Fibroblast of skin of abdomen (primary cell): ENCODE measurements at places on chromosomes 12 and 14.

DNA sequence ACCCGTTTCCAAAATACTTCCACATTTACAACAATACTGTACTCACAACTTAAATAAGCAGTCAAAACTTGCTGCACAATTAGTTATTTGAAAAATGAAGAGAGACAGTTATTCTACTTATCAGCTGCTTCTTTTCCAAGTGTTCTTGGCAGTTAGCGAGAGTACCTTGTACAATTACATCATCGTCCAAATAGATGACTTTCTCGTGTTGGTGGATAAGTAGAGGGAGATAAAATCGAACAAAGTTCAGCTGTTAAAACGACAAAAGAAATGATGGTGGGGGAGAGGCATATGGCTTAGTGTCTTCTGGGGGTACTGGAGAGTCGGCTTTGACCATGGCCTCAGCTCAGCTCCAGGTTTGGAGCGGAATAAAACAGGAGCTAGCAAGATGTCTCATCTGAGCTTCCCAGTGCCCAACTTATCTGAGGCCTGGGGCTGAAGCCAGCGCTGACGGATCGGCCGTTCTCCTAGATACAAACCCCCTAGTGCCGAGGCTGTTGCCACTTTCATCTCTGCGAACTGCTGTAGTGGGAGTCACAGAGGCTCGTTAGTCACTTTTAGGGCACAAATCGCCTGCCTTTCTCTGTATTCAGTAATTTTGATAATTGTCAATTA is 31.7 kb downstream of the TDG start:
- no peak for DNase-seq

DNA sequence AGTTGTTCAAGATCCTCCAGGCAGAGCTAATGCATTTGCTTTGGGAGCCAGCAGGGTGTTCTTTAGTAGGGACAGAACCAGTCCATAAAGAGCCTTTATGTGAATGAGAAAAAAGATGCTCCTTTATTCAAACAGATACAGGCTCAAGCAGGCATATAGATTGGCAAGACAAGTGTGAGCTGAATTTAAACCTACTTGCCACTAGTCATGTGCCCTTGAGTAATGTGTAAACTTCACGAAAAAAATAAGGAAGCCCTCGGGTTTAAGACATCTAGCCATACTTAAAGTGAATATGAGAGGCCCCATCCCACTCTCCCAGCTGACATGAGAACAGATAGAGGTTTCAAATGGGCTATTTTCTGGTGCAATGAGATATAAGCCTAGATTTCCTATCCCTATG is 43.1 kb upstream of the STRAP start:
- DNase-seq = no peak

- DNase-seq = no peak
Observed at GRCh38 chr14:23828616-23829015, 125.0 kb upstream of the DHRS4 start.

DNA sequence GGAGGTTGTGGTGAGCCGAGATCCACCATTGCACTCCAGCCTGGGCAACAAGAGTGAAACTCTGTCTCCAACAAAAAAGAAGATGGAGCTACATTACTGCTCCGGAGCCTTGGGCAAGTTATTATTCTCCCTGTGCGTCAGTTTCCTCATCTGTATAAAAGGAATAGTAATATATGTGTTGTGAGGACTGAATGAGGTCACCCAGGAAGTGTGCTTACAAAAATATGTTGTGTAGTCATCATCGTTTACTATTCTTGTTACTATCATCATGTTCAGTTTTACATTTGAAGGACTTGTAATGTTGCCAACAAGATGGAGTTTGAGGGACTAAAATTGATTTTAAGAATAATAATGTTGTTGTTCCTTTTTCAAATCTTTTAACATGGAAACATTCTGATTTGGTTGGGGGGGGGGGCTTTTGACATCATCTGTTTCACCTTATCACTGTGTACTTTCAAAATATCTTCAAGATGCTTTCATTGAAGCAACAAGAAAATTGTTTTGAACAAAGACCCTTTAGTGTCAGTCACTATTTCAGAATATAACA is 156.8 kb downstream of the PDE3A start:
- no peak for DNase-seq

- DNase-seq = no peak
Observed at GRCh38 chr12:88985011-88985410, 367.3 kb downstream of the DUSP6 start.

GRCh38 chr12:22662356-22662755 is 37.4 kb downstream of the ETNK1 start:
- DNase-seq = no peak

DNA sequence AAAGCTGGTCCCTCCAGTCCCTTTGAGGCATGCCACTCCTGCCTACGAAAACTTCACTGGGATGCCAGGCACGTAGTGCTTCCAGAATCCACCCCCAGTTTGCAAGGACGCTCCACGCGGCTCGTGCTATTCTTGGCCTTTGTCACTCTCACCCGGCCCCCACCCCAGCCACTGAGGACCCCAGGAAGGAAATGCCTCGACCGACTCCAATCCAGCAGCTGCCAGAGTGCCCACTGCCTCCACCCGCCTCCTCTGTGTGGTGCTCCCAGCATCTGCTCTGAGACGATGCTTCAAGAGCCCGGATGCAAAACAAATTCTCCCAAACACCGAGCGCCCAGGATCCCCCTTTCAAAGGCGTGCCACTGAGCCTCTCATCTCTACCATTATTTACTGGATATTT is 123.9 kb downstream of the RFLNA start:
- no peak for DNase-seq

GRCh38 chr14:75906680-75907280 is 75.0 kb downstream of the TGFB3 start:
- DNase-seq = peak; percentile 54

- DNase-seq = no peak
Observed at GRCh38 chr14:77424862-77425261, 1.5 kb upstream of the NOXRED1 start.

DNA sequence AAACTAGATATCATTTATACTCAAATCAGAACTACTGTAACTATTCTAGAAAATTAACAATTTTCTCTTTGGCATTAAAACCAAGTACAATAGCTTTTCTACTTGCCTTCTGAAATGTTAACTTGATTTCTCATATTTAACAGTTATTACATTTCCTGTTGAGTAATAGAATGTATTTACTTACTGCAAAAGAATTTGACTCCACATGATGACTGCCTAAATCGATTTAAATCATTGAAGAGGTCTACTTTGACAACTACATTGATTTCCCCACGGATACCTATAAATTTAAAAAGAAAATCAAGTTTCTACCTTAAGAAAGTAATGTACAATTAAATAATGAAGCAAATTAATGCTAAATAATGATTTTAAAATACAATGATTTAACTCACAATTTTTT is 18.9 kb downstream of the C2CD5 start:
- peak; percentile 61 for DNase-seq

DNA sequence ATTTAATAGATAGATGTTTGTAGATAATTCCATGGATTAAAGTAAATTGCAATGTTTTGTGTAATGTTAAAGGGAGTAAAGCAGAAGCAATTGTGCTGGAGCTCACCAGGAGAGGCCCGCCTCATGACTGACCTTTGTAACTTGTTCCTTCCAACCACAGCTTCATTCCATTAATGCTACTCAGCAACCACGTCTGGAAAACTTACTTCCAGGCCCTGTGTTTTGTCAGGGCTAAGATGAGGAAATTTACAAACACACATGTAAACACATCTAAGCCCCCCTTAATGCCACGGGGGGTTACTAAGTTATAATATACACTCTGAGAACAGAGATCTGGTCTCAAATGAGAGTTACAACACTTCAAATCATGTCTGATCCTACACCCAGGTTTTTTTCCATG is 12.4 kb downstream of the LUM start:
- peak; percentile 96 for DNase-seq

- DNase-seq = no peak
Observed at GRCh38 chr14:98512501-98513251, 759.3 kb downstream of the BCL11B start.

GRCh38 chr12:100799770-100800169 is 5.2 kb downstream of the ANO4 start:
- no peak for DNase-seq

DNA sequence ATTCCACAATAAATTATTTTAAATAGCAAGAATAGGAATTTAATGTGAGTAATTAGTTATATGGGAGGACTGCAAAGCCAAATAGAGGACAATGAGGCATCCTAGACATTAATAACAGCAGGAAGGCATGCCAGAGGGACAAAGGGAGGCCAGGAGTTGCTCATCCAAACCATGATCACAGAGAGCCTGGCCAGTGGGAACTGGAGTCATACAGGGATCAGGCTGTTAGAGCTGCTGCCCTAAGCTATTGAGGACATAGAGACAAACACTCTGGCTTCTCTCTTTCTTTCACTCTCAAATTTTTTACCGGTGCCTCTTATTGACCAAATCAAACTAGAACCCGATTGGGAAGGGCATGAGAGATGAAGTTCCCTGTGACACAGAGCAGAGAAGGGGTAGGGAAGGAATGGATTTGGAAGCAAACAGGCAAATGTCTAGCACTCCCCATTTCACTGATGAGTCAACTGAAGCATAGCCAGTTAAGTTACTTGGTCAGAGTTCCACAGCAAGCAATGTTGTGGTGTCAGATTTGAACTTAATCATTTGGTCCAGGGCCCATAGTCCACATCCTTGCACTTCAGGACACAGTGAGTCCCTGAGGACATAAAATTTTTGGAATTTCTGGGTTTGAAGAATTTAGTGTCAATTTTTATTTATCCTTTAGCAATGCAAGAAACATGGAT is 17.9 kb upstream of the CFAP54 start:
- peak; percentile 69 for DNase-seq

DNA sequence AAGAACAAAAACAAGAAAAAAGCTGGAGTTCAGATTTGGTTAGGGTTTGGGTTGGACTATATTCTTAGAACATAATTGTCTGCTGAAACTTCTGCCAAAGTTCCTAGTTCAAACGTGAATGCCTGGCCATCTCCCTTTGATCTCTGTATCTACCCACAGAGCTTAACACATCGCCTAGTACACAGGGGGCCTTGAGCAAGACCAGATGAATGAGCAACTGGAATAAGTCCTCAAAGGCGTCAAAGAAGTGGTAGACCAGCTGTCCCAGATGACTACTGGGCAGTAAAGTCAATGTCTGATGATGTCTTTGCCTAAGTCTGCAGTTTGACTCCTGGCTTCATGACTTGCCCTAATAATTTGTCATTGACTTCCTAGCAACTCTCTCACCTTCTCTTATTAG is 13.9 kb upstream of the STAB2 start:
- DNase-seq = no peak

- no peak for DNase-seq
Observed at GRCh38 chr12:45601888-45602287, 127.6 kb upstream of the ARID2 start.

DNA sequence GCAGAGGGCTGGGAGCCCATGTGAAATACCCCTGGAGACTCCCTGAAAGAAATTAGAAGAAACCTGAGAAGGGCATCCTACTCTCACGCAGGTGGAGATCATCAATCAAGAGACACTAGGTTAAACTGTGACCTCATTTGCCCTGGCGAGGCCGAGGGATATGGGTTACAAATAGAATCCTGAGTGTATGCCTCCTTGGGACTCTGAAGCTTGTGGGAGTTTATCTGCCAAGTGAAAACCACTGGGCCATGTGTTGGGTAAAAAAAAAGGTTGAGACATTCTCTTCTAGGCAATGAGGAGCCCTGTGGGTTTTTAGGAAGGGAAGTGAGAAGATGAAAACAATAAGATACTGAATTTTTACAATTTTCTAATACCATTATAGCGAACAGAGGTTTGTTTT is 160.7 kb upstream of the ARID2 start:
- DNase-seq = no peak

- peak; percentile 91 for DNase-seq
Observed at GRCh38 chr14:50920482-50921230, 23.6 kb downstream of the PYGL start.

GRCh38 chr12:8527250-8528130 is 13.2 kb downstream of the CLEC4E start:
- no peak for DNase-seq

DNA sequence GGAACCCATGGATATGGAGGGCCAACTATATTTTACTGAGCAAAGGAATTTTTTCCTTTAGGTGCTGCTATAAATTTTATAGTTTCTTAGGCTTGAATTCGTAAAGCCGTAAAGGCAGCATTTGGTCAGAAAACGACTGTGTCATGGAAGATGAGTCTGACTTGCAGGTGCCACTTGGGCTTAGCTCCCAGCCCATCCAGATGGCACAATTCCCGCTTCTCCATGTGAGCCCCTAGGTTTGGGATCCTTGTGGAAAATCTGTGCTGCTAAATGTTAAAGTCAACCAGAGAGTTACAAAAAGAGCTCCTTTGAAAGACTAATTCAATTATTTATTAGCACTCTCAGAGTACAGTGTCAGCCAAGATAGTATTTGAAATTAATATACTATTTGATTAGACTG is 120.1 kb upstream of the NPAS3 start:
- DNase-seq = no peak
